ENCODE measurements at places on chromosomes 7 and 10.

DNA sequence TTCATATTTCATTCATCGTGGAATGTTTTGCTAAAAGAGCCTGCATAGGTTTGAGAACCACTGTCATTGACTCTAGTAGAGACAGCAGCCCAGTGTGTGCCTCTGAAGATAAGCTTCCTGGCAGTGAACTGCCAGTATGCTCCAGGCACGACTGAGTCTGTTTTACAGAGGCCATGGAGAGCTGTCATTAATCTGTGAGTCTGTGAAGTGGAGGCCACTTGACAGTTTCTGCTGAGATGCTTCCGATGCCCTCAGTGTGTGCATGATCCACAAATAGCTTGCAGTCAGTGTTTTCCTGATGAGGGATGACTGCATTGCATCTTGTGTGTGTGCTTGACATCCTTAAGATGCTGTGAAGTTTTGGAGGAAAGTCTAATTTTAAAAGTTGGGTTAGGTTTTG lies 162.2 kb downstream of the PFKFB3 start:
- no peak for DNase-seq

DNA sequence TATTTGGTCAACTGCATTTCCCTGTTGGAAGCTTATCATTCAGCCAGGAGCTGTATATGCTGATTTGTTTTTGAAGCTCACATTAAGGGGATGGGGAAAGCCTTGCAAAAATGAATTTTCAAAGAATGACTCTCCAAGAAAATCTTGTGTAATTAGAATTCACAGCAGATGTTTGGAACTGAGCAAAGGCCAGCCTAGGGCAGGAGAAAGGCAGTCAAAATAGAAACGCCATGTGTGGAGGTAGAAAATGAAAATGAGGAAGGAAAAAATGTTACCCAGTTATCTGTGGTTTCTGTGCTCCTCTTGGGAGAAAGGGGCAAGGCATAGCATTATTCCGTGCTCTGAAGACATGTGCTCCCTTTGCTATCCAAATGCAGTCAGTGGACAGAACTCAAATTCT lies 93.5 kb downstream of the NRP1 start:
- no peak for DNase-seq

DNA sequence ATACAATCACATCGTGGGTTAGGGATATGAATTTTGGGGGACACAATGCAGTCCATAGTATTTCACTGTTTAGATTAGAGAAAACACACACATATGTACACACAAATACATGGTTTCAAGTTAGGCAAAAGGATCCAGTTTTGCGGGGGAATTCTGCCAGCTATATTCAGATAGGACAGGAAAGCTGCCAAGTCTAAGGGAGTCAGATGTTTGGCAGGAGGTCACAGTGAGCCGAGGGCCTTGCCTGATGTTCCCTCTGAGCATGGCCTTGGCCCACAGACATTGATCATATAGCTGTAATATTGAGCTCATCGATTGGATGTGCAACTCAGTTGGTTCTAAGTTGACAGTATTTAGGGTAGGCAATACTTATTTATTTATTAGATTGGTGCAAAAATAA lies 122.8 kb downstream of the ADRA2A start:
- DNase-seq = no peak

- DNase-seq = no peak
Observed at GRCh38 chr10:5570979-5571810, 46.4 kb downstream of the CALML3 start.

DNA sequence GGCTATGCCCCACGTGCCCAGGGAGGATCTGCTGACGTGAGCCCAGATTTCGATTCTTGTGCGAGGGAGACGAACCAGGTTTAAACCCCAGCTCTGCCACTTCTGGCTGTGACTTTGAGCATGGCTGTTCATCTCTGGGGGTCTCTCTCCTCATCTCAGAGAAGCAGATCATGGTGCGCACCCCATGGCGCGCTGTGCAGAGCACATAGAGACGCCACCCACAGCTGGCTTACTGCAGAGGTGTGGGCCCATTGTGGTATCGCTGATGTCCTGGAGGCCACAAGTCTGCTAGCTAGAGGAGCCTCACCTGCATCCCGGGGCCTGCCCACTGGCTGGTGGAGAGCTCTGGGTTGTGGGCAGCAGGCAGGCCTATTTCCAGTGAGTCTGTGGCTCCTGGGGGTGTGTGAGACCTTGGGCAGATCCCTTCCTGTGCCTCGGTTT lies 140.5 kb downstream of the LHPP start:
- DNase-seq = no peak

DNA sequence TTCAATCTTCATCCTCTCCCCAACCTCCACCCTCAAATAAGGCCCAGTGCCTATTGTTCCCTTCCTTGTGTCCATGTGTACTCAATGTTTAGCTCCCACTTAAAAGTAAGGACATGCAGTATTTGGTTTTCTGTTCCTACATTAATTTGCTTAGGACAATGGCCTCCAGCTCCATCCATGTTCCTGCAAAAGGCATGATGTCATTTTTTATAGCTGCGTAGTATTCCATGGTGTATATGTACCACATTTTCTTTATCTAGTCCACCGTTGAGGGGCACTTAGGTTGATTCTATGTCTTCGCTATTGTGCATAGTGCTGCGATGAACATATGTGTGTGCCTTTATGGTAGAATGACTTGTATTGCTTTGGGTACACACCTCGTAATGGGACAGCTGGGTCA lies 7.2 kb upstream of the NEUROG3 start:
- DNase-seq = no peak

DNA sequence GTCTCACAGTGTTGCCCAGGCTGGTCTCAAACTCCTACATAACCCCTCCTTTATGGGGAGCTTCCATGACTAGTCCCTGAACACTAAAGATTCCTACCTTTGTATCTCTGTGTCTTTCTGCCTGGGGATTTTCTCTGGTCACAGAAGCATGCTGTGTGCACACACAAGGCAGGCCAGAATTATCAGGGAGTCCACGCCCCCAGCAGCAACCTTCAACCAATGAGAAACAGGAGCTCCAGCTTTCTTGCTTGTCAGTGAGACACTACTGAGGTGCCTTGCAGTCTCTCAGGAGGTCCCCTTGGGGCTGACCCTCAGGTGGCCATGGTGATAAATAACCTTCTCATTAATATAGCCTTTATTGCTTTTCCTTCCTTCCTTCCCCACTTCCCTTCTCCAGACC lies 45.1 kb upstream of the AUTS2 start:
- DNase-seq = no peak

- DNase-seq = no peak
Observed at GRCh38 chr7:40077849-40078248, 56.6 kb downstream of the MPLKIP start.

- DNase-seq = no peak
Observed at GRCh38 chr10:44682507-44682906, 228.6 kb upstream of the TMEM72 start.

DNA sequence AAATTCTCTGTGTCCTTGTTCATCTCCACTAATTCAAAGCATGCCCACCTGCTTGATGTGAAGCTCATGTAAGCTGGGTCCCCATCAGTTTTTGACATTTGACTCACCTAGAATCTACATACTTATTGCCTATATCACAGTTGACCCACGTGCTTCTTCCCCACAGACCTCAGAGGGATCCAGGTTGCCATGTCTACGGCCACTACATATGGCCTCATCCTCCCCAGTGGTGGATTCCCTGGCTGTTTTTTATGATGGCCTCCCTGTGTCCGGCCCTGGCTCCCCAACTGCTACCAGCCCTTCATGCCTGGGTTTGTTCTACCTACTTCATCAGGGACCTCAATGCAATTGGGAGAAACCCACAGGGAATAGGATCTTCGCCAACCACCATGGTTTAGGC lies 187.4 kb upstream of the GDF10 start:
- no peak for DNase-seq

- DNase-seq = no peak
Observed at GRCh38 chr7:102289057-102289456, 2.4 kb downstream of the SH2B2 start.

- DNase-seq = no peak
Observed at GRCh38 chr10:126558881-126559280, 111.6 kb downstream of the C10orf90 start.

DNA sequence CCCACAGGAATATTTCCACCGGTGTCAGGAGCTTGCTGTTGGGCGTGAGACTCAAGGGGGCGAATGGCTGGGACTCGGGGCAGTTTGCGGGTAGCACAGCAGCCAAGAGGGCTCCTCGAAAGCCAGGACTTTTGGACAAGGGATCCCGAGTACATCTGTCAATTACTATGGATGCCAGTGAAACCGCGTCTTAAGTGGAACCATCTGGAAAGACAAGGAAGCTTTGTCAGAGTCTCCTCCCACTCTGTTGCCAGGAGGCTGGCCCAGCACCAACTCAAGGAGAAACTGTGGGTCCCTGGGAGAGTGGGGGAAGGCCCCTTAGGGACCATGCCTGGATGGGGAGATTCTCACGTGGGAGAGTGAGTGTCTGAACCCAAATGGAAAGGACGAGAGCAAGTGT lies 57.1 kb downstream of the C10orf143 start:
- no peak for DNase-seq

- DNase-seq = no peak
Observed at GRCh38 chr10:287814-288213, 152.6 kb downstream of the ZMYND11 start.

- DNase-seq = no peak
Observed at GRCh38 chr7:112160130-112160770, 45.9 kb downstream of the DOCK4 start.

DNA sequence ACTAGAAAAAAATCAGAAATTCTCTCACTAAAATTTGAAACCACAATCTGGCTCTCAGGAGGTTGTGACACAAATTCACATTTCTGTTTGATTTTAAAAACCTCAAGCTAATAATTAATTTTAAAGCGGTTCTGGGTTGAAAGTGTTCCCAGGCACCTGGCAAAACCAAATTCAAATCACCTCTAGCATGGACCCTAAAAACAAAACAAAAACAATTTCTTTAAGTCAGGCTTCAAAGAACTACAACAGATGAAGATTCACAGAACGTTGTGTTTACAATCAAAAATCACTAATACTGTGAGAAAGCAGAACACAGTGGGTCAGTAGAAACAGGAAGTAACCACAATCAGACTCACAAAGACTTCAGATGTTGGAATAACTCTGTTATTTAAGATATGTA lies 7.2 kb upstream of the RELN start:
- DNase-seq = no peak

GRCh38 chr10:70827086-70827757 lies 11.5 kb downstream of the SGPL1 start:
- no peak for DNase-seq

- no peak for DNase-seq
Observed at GRCh38 chr7:27678617-27679260, 16.1 kb upstream of the HIBADH start.
